ENCODE measurements at places on chromosomes 7 and 10.

DNA sequence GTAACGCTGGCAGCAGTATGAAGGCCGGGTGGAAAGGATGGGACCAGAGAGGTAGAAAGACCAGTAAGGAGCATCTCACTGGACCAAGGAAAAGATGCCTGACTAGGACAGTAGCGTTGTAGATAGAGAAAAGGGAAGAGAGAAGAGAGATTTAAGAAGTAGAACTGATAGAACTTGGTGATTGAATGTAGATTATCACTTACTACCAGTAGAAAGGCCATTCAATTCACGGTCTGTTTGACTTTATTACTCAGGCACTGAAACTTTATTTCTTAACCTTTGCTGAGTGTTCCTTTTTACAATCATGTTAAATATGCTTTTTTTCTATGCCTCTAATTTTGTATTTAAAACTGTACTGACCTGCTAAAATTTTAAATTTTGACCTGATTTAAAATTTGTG lies 12.2 kb downstream of the MCU start:
- no peak for DNase-seq

GRCh38 chr10:82953909-82954308 lies 1078.9 kb downstream of the NRG3 start:
- DNase-seq, result no peak

GRCh38 chr7:30647589-30648364 lies 34.5 kb downstream of the CRHR2 start:
- DNase-seq, result no peak

DNA sequence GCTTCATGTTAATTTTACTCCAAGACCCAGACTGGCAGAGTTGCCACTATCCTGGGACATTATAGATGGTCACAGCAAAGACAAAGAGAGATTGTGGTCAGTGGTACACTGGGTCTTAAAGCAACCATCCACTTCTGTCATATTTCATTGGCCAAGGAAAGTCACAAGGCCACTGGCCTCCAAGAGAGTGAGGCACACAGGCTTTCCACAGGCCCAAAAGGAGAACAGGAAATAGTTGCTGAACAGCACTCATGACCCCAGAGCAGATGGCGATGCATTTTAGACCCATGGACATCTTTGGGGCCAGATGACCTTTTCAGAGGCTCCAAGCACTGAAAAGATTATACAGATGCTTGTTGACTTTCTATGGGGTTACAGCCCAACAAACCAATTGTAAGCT lies 97.4 kb downstream of the ARID5B start:
- no peak for DNase-seq

DNA sequence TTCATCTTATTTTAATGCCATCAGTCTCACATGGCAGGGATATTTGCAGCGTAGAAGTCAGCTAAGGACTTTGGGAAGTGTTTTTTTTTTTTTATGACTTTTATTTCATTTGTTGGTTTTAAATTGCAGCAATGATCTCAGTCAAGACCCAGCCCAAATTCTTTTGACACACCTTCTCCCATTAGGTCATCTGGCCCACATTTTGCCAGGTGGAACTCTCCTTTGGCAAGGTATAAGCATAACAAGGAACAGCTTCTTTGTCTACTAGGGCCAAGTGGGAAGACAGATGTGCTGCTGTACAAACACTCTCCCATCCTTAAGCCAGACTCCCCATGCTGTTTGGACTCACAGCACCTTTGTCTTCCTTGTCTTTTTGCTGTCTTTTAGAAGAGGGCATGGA lies 41.8 kb downstream of the PLEKHA8 start:
- no peak for DNase-seq

DNA sequence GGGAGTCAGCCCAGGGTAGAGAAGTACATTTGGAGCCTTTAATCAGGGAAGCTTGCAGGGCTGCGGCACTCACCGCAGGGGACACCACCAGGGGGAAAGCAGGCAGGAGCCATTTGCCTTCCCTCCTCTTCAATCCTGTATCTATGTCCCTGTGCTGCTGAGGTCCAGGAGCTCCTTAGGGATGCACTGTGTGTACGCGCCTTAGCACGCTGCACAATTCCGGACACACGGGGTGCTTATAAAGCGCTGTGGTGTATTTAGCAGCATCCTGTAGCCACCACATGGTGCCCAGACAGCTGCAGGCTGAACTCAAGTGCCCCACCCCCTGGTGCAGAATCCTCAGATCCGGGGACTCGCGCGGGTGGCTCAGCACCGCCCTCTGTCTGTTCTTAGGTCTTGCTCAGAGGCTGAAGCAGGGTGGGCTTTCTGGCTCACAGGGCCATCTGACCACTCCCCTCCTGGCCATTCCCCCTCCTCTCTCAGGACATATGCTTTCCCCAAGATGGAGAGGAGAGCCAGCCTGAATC lies 421.4 kb downstream of the SDK1 start:
- no peak for DNase-seq

DNA sequence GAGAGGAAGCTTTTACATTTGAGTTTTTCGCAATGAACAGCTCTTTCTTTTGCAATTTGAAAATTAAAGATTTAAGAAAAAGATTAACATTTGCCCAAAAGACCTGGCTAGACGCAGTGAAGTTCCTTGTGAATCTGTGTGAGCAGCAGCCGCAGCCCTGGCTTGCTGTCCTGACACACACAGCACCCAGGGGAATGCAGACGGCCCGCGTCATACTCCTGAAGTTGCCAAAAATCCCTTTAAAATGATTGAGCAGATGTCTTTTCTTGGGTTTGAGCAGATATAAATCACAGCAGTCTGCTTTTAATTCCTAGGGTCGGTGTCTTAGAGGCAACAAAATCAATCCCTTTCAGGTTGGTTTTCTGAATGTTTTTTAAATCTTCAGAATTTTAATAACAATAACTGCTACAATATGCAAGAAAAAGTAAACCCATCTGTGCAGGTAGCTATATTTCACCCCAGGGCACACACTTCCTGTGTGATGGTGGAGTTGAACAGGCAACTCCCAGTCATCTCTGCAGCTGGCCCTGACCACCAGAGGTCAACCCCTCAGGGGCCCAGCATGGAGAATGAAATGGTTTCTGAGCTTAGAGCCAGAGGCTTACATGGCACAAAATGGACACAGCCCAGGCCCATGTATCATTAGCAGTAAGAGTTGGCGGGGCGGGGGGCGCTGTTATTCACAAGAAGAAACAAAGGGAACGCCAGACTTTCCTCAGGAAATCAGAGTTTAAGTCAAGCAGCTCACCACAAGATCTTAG lies 32.2 kb upstream of the TRIL start:
- DNase-seq, result no peak

GRCh38 chr7:36272567-36273269 lies 116.9 kb upstream of the ANLN start:
- DNase-seq, result no peak

GRCh38 chr10:10865913-10866312 lies 151.8 kb upstream of the CELF2 start:
- no peak for DNase-seq

GRCh38 chr10:10824591-10825148 lies 193.0 kb upstream of the CELF2 start:
- DNase-seq, result peak; percentile 84

- DNase-seq, result no peak
Measured at GRCh38 chr10:107771066-107771465, 606.6 kb upstream of the SORCS1 start.

DNA sequence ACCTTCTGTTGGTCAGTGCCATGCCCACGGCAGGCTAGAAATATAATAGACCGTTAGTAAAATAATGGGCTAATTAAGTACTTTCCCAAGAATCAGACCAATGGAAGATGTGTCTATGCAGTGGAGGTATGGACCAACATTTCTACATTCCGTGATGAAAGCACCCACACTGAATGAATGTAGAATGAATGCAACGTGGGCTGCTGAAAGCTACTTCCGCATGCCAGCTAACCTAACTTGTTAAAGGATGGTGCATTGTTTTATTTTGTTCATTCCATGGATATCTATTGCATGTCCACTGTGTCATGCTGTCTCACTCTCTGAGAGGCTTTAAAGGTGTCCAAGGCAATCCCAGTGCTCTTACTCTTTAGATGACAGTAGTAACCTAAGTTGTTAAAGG lies 112.9 kb upstream of the CAV2 start:
- no peak for DNase-seq

- DNase-seq, result no peak
Measured at GRCh38 chr10:121102706-121103105, 251.5 kb downstream of the WDR11 start.

- no peak for DNase-seq
Measured at GRCh38 chr7:105622106-105622731, 40.9 kb upstream of the EFCAB10 start.

DNA sequence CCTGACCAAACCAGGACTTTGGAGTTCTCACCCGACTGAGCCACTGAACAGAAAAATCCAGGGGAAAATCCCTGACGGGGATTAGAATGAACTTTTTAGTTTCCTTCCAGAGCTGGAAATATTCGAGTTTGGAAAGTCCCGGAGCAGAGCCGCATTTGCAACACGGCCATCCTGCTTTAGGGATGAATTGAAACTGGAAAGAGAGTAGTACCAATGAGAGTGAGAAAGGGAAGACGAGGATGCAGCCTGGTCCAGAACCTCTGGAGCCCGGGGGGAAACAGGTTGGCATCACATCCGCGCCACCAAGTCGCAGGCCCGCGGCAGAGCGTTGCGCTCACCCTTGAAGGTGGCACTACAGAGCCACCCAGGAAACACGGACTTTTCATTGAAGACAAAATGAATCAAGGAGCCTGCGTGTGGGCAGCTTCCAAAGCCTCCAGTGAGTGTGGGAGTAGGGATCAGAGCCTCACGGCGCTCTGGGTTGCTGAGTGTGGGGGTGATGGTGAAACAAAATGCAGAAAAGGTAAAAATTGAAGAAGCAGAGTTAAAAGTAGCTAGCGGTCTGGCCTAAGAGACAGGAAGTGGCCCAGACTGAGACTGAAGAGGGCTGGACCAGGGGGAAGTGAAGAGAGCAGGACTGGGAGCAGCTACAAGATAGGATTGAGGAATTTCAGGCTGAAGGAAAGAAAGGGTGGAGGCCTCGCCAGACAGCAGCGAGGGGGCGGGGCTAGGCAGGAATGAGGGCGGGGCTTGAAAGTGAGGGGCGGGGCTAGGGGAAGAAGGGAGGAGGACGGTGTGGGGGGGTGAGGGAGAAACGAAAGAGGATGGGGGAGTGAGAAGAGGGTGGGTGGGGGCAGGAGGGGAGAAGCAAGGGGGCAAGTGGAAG lies 1.8 kb downstream of the SMURF1 start:
- peak; percentile 83 for DNase-seq

GRCh38 chr7:157752832-157753291 lies 416.1 kb downstream of the DNAJB6 start:
- no peak for DNase-seq

DNA sequence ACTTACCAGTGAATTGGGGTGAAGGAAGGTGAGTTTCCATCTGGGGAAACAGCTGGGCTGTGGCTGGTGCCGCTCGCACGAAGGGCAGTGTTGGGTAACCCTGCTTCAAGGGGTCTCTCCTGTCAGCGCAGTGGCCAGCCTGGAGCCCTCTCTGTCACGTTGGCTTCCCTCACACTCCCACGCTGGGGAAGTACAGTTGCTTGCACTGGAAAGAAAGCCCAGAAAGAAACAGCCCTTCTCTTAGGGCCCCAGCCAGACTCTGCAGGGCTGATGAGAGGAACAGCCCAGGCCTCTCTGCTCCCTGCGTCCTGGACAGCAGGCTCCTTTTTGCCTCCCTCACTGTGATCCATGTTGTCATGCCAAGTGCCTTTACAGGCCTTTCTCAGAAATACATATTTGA lies 40.3 kb upstream of the TRIM8 start:
- no peak for DNase-seq

GRCh38 chr10:71848325-71849275 lies 2.5 kb downstream of the PSAP start:
- no peak for DNase-seq

DNA sequence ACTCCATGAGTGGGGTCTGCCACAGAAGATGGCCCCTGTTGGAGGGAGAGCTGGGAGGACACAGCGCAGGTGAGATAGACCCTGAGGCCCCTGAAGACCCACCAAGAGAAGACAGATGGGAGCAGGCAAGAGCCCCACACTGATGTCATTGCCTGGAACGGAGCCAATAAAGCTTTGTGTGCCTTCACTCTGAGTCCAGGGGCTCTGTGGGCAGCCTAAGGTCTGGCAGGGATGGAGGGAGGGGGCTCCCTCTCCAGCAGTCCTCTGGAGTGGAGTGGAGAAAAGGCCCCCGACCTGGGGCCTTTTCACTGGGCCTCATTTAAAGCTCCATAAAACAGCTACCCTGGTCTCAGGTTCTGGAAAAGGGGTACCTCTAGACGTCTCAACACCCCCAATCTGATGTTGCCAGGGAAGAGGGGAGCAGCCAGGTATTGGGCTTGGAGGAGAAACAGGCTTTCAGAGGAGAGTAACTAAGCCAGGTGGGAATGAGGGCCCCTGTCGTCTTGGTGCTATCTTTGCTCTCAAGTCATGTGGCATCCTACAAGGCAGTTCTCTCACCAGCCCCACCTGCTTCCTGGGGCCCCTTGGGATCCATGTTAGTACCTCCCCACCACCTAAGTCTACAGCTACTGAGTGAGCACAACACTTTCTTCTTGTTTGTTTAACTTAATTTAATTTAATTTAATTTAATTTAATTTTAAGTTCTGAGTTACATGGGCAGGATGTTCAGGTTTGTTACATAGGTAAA lies 1.4 kb downstream of the C10orf62 start:
- no peak for DNase-seq
